ENCODE measurements at places on chromosomes 6 and 20.
A peak's percentile ranks its signal among the peaks of the same experiment; 100 is the strongest.

GRCh38 chr20:13461849-13462458, 176.8 kb downstream of the TASP1 start:
- H3K4me1 ChIP-seq: no peaks in the 10 kb centered on the region
- H3K27ac ChIP-seq: no peak overlapping the region
- no peak for DNase-seq
- H3K36me3 ChIP-seq: no peaks in the 10 kb centered on the region

GRCh38 chr20:32761831-32762753, at the start of gene DNMT3B:
Gene DNMT3B, plus strand, starts transcription at chr20:32762385. Its CDS starts 17,939 bp downstream, at chr20:32780324.
- H3K27me3 ChIP-seq: no peaks in the 10 kb centered on the region
- H3K4me1 ChIP-seq: peaks cover 21% of the 10 kb centered on the region
- H3K4me3 ChIP-seq: peak within 1 kb of the TSS; percentile 82

GRCh38 chr6:155248008-155249001, 15.5 kb upstream of the CLDN20 start:
- H3K27me3 ChIP-seq: no peaks in the 10 kb centered on the region
- no peak overlapping the region for H3K4me3 ChIP-seq
- H3K36me3 ChIP-seq: no peaks in the 10 kb centered on the region
- H3K4me1 ChIP-seq: peaks cover 9% of the 10 kb centered on the region
- peak; percentile 69 for DNase-seq

DNA sequence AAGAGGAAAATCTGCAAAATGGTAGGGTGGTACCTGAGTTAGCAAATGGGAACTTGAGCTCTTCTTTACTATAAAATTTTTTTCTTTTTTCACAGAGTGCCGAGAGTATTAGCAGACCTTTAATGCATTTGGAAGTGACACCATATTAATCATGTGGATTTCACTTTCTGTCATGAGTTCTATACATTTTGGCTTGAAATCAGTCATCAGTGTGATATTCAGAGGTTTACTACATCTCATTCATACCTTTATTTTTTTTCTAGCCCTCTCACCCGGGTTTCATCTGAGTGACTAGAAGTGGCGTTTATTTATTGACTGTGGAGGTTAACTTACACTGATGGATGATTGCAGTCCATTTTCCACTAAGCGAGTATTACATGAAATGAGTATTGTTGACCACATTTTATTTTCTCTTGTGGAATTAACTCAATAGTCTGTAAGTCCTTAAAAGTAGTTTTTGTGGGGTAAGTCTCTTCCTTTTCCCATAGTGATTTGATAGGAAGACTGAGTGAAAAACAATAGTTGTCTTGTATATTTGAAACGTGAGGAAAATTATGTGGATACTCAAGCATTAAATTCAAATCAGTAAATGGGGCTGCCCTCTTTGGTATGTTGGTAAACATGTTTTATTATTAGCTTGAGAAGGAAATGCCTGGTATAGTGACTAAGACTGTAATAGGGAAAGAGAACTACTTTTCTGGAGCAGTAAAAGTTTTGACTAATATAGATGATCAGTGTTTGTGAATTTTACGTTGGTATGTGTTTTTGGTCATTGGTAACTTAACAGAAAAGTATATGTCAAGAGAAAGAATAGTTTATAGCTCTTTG, 55.5 kb downstream of the JARID2 start:
- H3K27ac ChIP-seq: no peak overlapping the region
- no peaks in the 10 kb centered on the region for H3K27me3 ChIP-seq
- H3K4me1 ChIP-seq: peaks cover 10% of the 10 kb centered on the region
- DNase-seq: no peak
- H3K36me3 ChIP-seq: no peaks in the 10 kb centered on the region

DNA sequence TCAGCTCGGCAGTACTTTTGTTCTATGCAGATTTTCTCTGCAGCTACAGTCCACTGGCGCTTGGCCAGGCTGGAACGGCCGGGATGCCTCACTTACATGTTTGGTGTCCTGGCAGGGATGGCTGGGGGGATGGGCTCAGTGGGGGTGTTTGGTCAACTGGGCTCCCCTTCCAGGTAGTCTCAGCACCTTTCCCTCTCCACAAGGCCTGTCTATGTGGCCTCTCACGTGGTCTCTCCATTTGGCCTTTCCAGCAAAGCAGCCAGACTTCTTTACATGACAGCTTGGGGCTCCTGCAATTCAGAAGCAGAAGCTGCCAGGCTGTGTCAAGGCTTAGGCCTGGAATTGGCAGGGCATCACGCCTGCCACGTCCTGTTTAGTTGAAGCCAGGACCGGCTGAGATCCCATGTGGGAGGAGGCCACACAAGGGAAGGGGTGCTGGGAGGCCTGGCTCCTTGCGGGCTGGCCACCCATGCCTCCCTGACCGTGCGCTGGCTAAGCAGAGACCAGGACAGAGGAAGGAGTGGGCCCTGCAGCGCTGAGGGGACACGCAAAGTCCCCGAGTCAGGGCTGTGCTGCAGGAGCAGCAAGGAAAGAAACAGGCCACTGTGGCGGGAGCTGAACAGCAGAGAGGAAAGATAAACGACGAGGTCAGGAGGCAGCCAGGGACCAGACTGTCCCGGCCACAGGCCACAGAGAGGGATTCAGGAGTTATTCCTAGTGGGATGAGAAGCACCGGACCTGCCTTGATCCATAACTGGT, 38.9 kb downstream of the MGME1 start:
- no peak overlapping the region for H3K4me3 ChIP-seq
- peaks cover 21% of the 10 kb centered on the region for H3K4me1 ChIP-seq
- H3K36me3 ChIP-seq: peaks cover 2% of the 10 kb centered on the region
- no peak for DNase-seq
- no peaks in the 10 kb centered on the region for H3K27me3 ChIP-seq
- no peak overlapping the region for H3K27ac ChIP-seq

All from trophoblast cell (in vitro differentiated cells and primary cell).